ENCODE measurements at places on chromosomes 7 and 10.

GRCh38 chr10:70482982-70483760, 4.6 kb downstream of the PALD1 start:
- no peaks in the 10 kb centered on the region for H3K36me3 ChIP-seq
- peaks cover 17% of the 10 kb centered on the region for H3K4me1 ChIP-seq
- peaks cover 12% of the 10 kb centered on the region for H3K27me3 ChIP-seq
- DNase-seq = no peak
- no peak overlapping the region for H3K4me3 ChIP-seq
- peak overlapping the region; percentile 80 for H3K27ac ChIP-seq

DNA sequence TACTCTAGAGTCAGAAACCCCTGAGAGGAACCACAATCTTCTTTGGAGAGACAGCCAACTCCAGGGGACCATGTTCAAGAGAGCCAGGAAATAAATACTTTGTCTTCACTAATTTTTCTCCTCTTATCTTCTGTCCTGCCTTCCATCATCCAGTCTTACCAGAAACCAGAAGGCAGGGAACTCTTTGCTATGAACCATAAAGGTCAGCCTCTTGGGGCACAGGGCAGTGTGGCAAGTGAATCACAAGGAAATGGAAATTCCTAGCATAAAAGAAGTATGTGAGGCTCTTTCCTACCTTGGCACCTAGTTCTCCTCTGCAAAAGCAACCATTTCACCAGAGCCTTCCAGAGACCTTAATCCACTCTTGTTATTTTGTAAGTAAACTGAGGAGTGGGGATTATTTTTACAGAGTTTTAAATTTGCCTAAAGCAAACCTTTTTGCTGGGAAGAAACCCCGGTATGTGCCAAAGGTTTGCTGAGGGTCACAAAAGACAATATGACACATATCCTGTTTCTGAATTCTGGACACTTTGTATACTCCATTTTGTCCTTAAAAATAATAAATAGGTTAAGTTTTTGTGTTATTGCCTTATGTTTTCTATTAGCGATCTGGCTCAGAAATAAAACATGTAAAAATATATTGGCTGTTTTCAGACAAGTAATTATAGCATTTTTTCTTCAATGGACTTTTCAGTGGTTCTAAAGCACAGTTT, 87.1 kb downstream of the ADAM22 start:
- H3K4me1 ChIP-seq = no peaks in the 10 kb centered on the region
- H3K4me3 ChIP-seq = no peak overlapping the region
- no peaks in the 10 kb centered on the region for H3K36me3 ChIP-seq
- no peak for DNase-seq
- no peak overlapping the region for H3K27ac ChIP-seq

DNA sequence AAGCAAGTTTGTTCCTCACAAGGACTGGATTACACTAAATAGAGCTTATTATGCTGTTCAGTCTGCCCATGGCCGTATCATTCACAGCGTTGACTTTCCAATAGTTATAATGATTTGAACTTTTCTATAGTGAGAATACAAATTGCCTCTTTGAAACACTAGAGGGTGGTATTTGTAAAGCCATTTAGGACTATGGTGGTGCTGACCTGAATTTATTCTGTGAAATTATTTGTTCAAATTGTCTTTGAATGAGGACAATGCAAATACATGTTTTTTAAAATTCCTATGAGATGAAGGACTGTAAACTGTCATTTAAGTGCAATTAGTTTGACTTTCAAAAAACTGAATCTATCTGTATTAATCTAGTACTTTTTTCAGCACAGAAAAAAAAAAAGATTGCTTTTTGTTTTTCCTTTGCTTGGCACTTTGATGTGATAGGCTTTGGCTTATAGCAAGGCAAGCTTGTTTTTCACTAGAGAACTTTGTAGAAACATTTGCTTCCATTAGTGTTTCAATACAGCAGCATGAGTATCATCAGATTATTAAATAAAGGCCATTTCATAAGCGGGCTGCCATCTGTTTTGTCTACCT, 122.7 kb upstream of the TMEM229A start:
- H3K4me3 ChIP-seq = no peak overlapping the region
- no peaks in the 10 kb centered on the region for H3K27me3 ChIP-seq
- no peaks in the 10 kb centered on the region for H3K4me1 ChIP-seq

- no peak for DNase-seq
- H3K4me1 ChIP-seq = no peaks in the 10 kb centered on the region
- H3K27me3 ChIP-seq = no peaks in the 10 kb centered on the region
These were observed 19.4 kb upstream of the ATRNL1 start for GRCh38 chr10:115073796-115074195.

GRCh38 chr10:130464426-130464825, 328.2 kb downstream of the GLRX3 start:
- DNase-seq = no peak
- H3K36me3 ChIP-seq = no peaks in the 10 kb centered on the region
- no peaks in the 10 kb centered on the region for H3K27me3 ChIP-seq

- no peaks in the 10 kb centered on the region for H3K4me1 ChIP-seq
- no peaks in the 10 kb centered on the region for H3K27me3 ChIP-seq
- H3K4me3 ChIP-seq = no peak overlapping the region
- DNase-seq = no peak
- no peak overlapping the region for H3K27ac ChIP-seq
These were observed 75.5 kb downstream of the PAPSS2 start for GRCh38 chr10:87734987-87735827.

DNA sequence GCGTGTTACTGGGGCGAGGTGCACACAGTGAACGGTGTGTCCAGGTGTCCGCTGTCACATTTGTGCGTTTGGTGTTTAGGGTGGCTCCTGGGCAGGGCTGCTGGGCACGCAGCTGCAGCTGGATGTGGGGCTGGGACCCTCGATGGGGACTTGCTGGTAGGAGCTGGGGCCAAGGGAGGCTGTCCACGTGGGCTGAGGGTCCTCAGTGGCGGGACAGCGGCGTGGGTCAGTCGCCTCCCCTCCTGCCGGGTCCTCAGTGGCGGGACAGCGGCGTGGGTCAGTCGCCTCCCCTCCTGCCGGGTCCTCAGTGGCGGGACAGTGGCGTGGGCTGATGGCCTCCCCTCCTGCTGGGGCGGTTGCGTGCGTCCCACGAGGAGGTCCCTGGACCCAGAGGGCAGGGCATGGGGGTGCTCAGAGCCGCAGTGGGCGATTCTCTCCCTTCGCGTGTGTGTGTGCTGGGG, 68.5 kb downstream of the INPP5A start:
- H3K4me1 ChIP-seq = peaks cover 21% of the 10 kb centered on the region
- no peak overlapping the region for H3K4me3 ChIP-seq
- no peaks in the 10 kb centered on the region for H3K27me3 ChIP-seq
- no peak for DNase-seq
- H3K27ac ChIP-seq = no peak overlapping the region

GRCh38 chr7:18521945-18522566, 26.5 kb downstream of the HDAC9 start:
- H3K36me3 ChIP-seq = no peaks in the 10 kb centered on the region
- H3K27ac ChIP-seq = peak overlapping the region; percentile 57
- no peaks in the 10 kb centered on the region for H3K27me3 ChIP-seq
- no peak overlapping the region for H3K4me3 ChIP-seq

DNA sequence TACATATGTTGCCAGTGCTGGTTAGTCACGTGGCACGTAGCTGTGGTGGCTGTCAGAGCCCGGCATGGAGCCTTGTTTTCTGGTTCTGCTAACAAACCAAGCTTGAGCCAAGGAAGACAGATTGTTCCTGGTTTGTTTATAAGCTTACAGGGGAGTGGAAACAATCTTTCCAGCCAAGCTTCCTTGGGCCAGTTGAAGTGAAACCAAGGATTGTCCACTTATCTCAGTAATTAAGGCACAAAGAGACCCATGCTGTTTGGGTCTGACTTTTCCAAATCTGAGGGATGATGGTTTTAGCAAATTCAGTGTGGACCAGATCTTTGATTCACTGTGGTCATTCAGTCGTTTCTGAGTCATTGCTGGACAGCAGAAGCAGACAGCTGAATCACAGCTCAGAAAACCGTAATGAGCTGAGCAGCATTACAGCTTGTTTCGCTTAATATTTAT, 297.3 kb upstream of the COBL start:
- H3K4me1 ChIP-seq = peaks cover 4% of the 10 kb centered on the region
- no peak for DNase-seq
- H3K27me3 ChIP-seq = no peaks in the 10 kb centered on the region
- H3K27ac ChIP-seq = no peak overlapping the region
- no peaks in the 10 kb centered on the region for H3K36me3 ChIP-seq

DNA sequence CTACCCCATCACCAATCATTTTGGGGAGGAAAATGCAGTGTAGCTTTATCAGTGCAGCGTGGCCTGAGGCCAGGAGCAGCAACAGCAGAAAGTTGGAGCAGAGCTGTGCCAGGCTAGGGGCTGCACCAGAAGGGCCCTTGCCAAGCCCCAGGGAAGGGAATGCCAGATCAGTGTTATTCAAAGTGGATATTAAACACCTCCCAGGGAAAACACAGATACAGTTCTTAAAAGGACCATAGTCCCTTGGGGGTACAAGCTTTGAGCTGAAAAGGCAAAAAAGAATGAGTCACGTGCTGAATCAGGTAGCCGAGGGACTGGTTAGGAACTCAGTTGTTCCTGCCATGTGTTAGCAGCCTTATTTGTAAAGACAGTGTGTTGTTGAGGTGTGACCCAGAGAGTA, 54.0 kb downstream of the GSDME start:
- no peaks in the 10 kb centered on the region for H3K36me3 ChIP-seq
- H3K27ac ChIP-seq = no peak overlapping the region
- no peak overlapping the region for H3K4me3 ChIP-seq
- H3K4me1 ChIP-seq = no peaks in the 10 kb centered on the region
- no peaks in the 10 kb centered on the region for H3K27me3 ChIP-seq
- DNase-seq = no peak

- H3K4me3 ChIP-seq = no peak overlapping the region
- no peak overlapping the region for H3K27ac ChIP-seq
- no peaks in the 10 kb centered on the region for H3K27me3 ChIP-seq
- no peaks in the 10 kb centered on the region for H3K4me1 ChIP-seq
- no peak for DNase-seq
These were observed 21.6 kb upstream of the ADAMTS14 start for GRCh38 chr10:70650718-70651117.

GRCh38 chr10:80471715-80472233, 17.7 kb downstream of the TSPAN14 start:
- no peaks in the 10 kb centered on the region for H3K36me3 ChIP-seq
- no peak for DNase-seq
- peaks cover 64% of the 10 kb centered on the region for H3K4me1 ChIP-seq
- no peaks in the 10 kb centered on the region for H3K27me3 ChIP-seq
- no peak overlapping the region for H3K4me3 ChIP-seq

GRCh38 chr10:93458821-93459257, 23.3 kb downstream of the MYOF start:
- H3K4me3 ChIP-seq = no peak overlapping the region
- peak; percentile 63 for DNase-seq
- peaks cover 16% of the 10 kb centered on the region for H3K4me1 ChIP-seq
- H3K27ac ChIP-seq = peak overlapping the region; percentile 93
- H3K27me3 ChIP-seq = no peaks in the 10 kb centered on the region

- no peak overlapping the region for H3K27ac ChIP-seq
- no peaks in the 10 kb centered on the region for H3K27me3 ChIP-seq
- no peak overlapping the region for H3K4me3 ChIP-seq
These were observed 876.9 kb upstream of the GHITM start for GRCh38 chr10:83262434-83262833.

DNA sequence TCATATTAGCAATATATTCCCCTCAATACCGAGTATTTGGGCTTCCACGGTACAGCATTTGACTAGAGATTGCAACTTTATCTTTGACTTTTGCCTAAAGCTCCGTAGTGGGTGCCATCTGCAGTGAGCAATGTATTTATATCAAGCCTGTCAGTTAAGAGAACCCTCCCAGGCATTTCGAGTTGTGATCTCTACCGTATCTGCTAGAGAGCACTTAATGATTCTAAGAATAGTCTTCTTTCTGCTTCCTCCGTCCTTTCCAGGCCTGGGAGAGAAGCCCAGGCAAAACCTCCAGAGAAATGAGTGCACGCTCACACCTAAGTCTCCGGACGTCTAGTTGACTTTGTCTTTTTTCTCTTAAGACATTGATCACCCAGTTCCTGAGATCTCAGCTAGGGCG, 210.6 kb downstream of the KLF6 start:
- H3K27ac ChIP-seq = no peak overlapping the region
- H3K27me3 ChIP-seq = no peaks in the 10 kb centered on the region
- no peak overlapping the region for H3K4me3 ChIP-seq
- H3K36me3 ChIP-seq = no peaks in the 10 kb centered on the region
